ENCODE measurements at places on chromosomes 11 and 22.

DNA sequence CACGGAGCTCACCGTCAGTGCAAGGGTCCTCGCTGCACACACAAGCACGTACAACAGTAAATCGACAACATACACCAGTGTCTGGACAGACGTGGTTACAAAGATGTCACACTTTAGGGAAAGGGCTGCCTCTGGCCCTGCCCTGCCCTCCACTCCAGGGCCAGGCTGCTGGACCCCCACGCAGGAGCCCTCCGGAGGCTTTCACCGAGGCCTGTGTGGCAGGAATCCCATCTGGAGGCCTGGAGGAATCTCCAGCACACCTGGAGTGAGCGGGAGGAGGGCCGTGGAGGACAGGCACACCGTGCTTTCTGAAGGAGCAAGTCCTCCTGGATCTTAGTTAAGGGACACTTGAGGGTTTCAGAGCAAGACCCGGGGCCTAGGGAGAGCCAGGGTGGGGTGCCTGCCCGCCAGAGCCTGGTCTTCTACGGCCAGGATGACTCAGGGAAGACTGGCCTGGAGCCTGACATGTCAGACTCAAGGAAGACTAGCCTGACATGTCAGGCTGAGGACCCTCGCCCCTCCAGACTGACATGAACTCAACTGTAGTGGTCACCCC lies 2.1 kb upstream of the PIM3 start:
- DNase-seq: no peak

DNA sequence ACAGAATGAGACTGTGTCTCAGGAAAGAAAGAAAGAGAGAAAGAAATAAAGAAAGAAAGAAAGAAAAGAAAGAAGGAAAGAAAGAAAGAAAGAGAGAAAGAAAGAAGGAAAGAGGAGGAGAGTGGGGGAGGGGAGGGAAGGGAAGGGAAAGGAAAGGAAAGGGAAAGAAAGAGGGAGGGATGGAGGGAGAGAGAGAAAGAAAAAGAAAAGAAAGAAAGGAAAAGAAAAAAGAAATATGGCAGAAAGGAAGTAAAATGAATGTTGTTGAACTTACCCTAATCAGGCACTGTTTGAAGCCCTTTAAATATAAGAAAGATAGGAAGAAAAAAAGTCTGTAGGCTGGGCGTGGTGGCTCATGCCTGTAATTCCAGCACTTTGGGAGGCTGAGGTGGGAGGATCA lies 276.1 kb downstream of the INSC start:
- no peak for DNase-seq

DNA sequence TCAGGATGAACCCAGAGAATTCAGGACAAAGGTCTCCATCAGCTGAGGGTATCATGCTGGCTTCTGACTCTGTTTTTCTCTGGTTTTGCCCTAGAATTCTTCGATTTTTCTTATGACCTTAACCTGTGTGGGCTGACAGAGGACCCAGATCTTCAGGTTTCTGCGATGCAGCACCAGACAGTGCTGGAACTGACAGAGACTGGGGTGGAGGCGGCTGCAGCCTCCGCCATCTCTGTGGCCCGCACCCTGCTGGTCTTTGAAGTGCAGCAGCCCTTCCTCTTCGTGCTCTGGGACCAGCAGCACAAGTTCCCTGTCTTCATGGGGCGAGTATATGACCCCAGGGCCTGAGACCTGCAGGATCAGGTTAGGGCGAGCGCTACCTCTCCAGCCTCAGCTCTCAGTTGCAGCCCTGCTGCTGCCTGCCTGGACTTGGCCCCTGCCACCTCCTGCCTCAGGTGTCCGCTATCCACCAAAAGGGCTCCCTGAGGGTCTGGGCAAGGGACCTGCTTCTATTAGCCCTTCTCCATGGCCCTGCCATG lies 16.8 kb downstream of the SERPING1 start:
- DNase-seq: no peak

DNA sequence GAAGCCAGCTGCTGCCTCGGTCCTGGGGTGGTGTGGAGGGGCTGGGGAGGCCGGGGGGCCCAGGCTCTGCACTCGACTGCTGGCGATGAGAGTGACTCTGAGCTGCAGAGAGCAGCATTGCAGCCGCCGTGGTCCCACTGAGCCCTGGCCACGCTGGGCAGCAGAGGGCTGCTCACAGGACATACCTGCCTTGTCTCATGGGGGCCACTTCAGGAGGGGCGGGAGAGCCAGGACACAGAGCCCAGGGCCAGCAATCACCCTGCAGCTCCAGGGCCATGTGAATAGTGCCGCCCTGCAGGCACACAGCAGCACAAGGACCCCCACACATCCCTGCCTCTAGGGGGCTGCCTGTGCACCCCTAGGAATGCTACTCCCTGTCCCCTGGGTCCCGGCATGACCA lies 147.0 kb downstream of the CRYBB2 start:
- DNase-seq: no peak

DNA sequence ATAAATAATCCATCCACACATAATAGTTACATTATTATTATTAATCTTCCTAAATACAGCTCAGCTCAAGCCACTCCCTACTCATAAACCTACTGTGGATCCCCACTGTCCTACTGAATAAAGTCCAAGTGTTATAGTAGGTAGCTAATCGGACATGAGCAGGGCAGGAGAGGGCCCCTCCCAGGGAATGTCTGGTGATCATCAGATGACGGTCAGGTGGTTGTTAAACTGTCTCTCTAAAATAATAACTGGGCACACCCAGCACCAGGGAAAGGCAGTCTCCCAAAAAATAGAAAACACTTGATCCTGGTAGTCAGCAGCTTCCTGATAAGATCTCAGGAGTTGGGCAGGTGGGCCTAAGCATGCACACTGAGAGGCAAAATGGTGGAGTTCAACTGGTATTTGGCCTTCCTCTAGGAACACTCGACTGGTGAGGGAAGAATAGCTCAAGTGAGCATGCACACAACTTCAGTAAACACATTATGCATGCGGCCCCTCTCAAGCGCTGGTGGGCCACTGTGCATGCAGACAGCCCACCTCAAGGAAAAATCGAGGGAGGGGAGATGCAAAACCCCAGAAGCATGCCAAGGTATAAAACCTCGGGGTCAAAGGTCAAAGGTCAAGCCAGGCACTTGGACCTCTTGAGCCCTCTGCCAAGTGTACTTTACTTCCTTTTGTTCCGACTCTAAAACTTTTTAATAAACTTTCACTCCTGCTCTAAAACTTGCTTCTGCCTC lies 65.0 kb downstream of the LRRC32 start:
- no peak for DNase-seq

DNA sequence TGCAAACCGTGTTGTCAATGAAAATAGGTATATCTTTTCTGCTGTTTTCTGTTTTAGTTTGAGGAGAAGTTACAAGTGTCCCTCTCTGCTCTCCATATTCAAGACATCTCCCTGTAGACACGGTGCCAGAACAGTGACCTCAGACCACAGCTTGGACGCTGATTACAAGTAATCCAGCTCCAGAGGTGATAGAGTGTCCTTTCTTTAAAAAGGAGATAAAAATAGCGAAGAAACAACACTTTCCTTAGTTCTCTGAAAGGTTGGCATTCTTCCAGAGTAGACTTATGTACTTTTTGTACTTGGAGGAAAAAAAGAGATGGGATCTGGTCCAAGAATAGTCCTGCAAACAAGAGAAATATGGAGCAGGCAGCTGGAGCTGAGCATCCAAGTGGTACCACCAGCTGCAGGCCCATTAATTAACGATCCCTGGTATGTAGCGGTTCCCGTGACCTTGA lies 43.0 kb upstream of the WT1 start:
- DNase-seq: no peak

DNA sequence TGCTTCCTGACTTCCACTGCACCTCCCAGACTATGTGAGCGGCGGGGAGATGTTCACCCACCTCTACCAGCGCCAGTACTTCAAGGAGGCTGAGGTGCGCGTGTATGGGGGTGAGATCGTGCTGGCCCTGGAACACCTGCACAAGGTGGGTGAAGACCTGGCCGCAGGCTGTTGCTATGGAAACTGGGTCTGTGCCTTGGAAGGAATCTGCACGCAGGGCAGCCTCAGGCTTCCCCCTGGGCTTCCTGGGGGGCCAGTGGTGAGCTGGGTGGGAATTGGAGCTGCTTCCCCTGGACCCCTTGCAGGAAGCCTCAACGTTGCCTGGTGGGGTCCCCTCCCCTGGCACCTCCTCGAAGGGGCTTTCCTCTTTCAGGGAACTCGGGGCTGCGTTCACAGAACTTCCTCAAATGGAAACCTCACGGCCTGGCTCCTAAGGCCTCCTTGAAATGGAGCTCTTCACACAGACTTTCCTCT lies 1.5 kb downstream of the RPS6KA4 start:
- DNase-seq: peak; percentile 53

- DNase-seq: no peak
Observed at GRCh38 chr22:27851974-27852746, 50.6 kb upstream of the MN1 start.

DNA sequence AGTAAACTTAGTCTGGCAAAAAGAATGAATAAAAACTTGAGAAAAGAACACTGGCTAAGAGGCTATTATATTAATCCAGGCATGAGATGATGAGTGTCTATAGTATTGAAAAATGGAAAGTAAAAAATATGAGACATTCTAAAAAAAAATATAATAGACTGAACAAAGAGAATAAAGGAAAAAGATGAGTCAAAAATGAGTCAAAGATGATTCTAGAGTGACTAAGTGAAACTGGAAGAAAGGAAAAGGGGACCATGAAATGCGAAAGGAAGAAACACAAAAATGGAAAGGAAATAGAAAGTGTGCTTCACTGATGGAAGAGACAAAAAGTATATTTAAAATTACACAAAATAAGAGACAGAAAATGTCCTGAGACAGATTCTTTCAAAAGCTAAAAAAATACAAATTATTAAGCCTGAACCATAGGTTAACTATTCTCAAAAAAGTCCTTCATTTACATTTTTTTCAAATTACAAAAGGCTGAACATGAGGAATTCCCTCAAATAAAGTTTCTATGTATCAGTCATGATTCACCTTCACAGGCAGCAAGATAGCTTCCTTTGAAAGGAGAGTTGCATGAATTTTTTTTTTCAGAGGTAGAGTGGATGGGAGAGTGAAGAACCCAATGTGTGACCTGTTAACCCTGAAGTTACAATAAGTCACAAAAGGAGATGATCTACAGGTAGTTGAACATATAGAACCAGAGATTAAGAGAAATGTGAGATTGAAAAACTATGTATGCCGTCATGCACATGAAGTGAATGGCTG lies 75.2 kb downstream of the EIF3M start:
- DNase-seq: no peak

- DNase-seq: no peak
Observed at GRCh38 chr11:23727387-23727786, 769.5 kb upstream of the LUZP2 start.

- no peak for DNase-seq
Observed at GRCh38 chr22:21651521-21652009, 9.5 kb downstream of the SDF2L1 start.

DNA sequence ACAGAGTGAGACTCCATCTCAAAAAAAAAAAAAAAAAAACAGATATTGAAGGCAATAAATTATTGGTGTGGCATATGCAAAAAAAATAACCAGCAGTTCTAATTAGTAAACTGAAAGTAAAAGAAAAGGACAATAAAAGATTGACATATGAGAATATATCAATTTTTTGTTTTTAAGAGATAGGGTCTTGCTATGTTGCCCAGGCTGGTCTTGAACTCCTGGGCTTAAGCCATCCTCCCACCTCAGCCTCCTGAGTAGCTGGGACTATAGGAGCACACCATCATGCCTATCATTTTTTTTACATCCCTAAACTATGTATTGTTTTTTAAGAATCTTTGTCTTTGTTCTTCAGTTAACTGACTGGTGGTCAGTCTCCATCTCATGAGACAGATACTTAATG lies 31.5 kb downstream of the PACSIN2 start:
- no peak for DNase-seq

DNA sequence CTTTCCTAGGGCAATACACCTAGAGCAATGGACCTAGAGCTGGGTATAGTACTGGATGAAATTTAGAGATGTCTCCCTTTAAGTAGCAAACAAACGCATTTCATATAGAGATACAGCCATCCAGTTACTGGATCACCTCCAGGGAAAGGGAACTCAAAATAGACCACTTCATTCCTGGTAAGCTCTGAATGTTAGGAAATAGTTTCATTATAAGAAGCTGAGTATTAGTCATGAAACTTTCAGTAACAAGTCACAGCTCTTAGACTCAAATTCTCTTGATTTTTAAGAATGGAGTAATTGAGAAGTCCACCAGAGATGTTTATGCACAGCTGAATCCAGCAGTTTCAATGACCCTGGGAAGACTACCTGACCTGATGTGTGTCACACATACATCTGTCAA lies 221.9 kb downstream of the FAM76B start:
- no peak for DNase-seq
